ENCODE measurements at places on chromosomes 16 and 17.
A peak's percentile ranks its signal among the peaks of the same experiment; 100 is the strongest.

DNA sequence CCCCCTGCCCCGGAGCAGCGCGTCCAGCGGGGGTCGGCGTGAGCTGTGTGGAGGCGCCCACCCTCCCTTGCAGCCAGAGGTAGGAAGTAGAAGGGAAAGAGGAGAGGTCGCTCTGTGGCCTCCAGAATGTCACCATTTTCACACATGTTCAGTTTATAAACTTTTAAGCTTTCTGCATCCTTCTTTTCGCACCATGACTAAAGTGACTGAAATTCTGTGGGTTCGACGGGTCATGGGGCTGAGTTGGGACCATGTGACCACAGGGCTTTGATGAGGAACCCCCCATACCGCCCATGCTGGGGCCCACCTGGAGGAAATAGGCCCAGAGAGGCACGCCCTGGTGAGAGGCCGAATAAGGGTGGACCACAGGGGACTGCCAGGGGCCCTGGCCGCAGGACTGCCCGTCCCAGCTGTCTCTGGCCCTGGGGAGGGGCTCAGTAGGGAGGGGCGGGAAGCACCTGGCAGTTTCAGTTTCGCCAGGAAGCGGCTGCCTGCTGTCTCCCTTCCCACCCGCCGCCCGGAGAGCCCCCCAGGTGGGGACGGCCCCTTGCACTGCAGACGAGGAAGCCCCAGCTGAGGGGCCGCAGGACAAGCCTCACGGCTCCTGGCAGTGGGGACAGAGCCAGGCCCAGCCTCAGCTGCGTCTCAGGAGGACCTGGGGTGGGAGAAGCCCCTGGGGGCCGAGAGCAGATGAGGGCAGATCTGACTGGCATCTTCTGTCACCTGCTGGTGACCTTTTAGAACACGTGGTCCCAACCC is 9.0 kb downstream of the CBFA2T3 start:
- DNase-seq = no peak

GRCh38 chr16:8880839-8881510 is 1.2 kb upstream of the LITAFD start:
- no peak for DNase-seq

- DNase-seq = no peak
Measured at GRCh38 chr17:75642182-75642783, 9.0 kb downstream of the SMIM5 start.

DNA sequence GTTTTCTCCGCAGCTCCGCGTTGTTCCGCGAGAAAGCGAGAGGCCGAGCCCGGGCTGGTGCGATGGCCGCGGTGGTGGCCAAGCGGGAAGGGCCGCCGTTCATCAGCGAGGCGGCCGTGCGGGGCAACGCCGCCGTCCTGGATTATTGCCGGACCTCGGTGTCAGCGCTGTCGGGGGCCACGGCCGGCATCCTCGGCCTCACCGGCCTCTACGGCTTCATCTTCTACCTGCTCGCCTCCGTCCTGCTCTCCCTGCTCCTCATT is 404 bp downstream of the EMC6 start:
- no peak for DNase-seq

DNA sequence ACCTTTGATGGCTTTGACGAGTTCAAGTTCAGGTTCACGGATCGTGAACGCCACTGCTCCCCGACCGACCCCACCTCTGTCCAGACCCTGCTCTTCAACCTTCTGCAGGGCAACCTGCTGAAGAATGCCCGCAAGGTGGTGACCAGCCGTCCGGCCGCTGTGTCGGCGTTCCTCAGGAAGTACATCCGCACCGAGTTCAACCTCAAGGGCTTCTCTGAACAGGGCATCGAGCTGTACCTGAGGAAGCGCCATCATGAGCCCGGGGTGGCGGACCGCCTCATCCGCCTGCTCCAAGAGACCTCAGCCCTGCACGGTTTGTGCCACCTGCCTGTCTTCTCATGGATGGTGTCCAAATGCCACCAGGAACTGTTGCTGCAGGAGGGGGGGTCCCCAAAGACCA is 17.6 kb downstream of the NOD2 start:
- no peak for DNase-seq

- no peak for DNase-seq
Measured at GRCh38 chr17:17419631-17420030, 57.2 kb upstream of the MED9 start.

GRCh38 chr16:85384833-85385462 is 228.2 kb upstream of the GSE1 start:
- DNase-seq = no peak

DNA sequence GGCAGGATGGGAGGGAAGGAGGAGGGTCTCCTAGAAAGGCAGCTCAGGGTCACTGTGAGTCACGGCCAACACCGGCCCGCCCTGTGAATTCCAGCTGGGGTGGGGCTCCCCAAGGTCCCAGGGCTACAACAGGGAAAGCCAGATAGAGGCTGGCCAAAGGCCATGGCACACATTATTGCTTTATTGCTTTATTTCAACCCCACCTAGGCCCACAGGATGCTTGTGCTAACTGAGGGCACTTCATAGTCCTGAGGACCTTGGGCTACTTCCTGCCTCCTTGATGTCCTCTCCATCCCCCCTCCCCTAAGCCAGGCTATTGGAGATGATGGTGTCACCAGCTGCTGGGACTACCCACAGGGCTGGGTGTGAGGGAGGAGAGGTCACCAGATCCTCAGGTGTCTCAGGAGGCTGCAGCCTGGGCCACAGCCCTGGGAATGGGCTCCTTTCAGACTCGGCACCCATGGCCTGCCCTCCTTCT is 26.1 kb downstream of the LRRC75A start:
- no peak for DNase-seq

DNA sequence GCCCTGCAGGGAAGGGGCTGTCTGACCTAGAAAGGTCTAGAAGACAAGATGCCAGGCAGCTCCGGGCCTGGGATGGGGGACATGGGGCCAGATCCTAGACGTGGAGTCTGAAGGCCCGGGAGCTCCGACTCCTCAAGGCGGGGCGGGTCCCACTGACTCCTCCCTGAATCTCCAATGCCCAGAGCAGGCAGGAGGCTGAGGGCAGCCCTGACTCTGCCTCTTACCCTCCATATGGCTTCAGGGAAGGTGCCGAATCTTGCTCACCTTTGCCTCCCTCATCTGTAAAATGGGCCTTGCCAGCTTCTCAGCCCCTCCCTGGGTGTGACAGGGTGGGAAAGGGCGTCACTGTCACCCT is 14.8 kb downstream of the VASN start:
- peak; percentile 72 for DNase-seq

All from EH (cell line).